ENCODE measurements at places on chromosomes 4 and X. TPM values are rescaled to one million over a fixed set of nuclear protein-coding genes. Genes with fewer than 3 reads are reported as not detected.

TCEAL9 gene
- total RNA-seq = 53.5 TPM

CT45A5 gene
- not detected for total RNA-seq

ASB9 gene
- not detected for total RNA-seq

BEND2 gene
- not detected for total RNA-seq

PITX2 gene
- total RNA-seq = 28.8 TPM

C4orf33 gene
- 14.4 TPM for total RNA-seq

VGLL1 gene
- not detected for total RNA-seq

KIAA1210 gene
- total RNA-seq = 0.05 TPM

ARHGAP36 gene
- 25.1 TPM for total RNA-seq

SHROOM2 gene
- 33.6 TPM for total RNA-seq

PRSS12 gene
- total RNA-seq = 2.7 TPM

RNF212 gene
- total RNA-seq = 2.8 TPM

SLITRK4 gene
- 13.8 TPM for total RNA-seq

PPARGC1A gene
- 15.7 TPM for total RNA-seq

PDHA1 gene
- total RNA-seq = 72.2 TPM

MGAT4D gene
- total RNA-seq = 0.25 TPM

HAND2 gene
- total RNA-seq = 1.0 TPM

SERPINA7 gene
- total RNA-seq = not detected

SMIM43 gene
- total RNA-seq = not detected

NUP62CL gene
- 8.4 TPM for total RNA-seq

UBA6 gene
- total RNA-seq = 28.9 TPM

KLHL2 gene
- total RNA-seq = 13.2 TPM

HTR2C gene
- 0.09 TPM for total RNA-seq

PAGE4 gene
- not detected for total RNA-seq

MAOA gene
- total RNA-seq = 12.2 TPM

PAQR3 gene
- 60.5 TPM for total RNA-seq

TMPRSS11B gene
- total RNA-seq = not detected

CTAG1A gene
- not detected for total RNA-seq

HMX1 gene
- total RNA-seq = not detected

KLHL4 gene
- total RNA-seq = 0.08 TPM

NRK gene
- total RNA-seq = 0.16 TPM

CSAG1 gene
- not detected for total RNA-seq

PPAT gene
- 28.7 TPM for total RNA-seq

MAGEA6 gene
- not detected for total RNA-seq

FAM47B gene
- total RNA-seq = not detected

NAA11 gene
- total RNA-seq = not detected

MUC7 gene
- 0.49 TPM for total RNA-seq

NUP54 gene
- total RNA-seq = 50.1 TPM

SGMS2 gene
- 1.4 TPM for total RNA-seq

MPC1L gene
- total RNA-seq = not detected

AFF1 gene
- total RNA-seq = 9.3 TPM

ATG4A gene
- total RNA-seq = 7.1 TPM

RENBP gene
- total RNA-seq = 43.8 TPM

DGAT2L6 gene
- total RNA-seq = 0.09 TPM

UGT2B10 gene
- total RNA-seq = not detected

NEIL3 gene
- 1.2 TPM for total RNA-seq

EFHC2 gene
- not detected for total RNA-seq

ZMAT1 gene
- 2.1 TPM for total RNA-seq

AMBN gene
- 0.20 TPM for total RNA-seq

MAP7D3 gene
- total RNA-seq = 14.6 TPM

GASK1B gene
- total RNA-seq = 26.0 TPM

NHS gene
- total RNA-seq = 1.3 TPM

POU3F4 gene
- not detected for total RNA-seq

TEX13B gene
- not detected for total RNA-seq

OPRPN gene
- total RNA-seq = not detected

C4orf50 gene
- total RNA-seq = 0.85 TPM
